ENCODE measurements at places on chromosomes 16 and 17.
A peak's percentile ranks its signal among the peaks of the same experiment; 100 is the strongest.

GRCh38 chr17:32757963-32758362 lies 119.0 kb downstream of the MYO1D start:
- DNase-seq = no peak

- DNase-seq = no peak
These were observed 67.0 kb downstream of the PITPNC1 start for GRCh38 chr17:67443931-67444595.

DNA sequence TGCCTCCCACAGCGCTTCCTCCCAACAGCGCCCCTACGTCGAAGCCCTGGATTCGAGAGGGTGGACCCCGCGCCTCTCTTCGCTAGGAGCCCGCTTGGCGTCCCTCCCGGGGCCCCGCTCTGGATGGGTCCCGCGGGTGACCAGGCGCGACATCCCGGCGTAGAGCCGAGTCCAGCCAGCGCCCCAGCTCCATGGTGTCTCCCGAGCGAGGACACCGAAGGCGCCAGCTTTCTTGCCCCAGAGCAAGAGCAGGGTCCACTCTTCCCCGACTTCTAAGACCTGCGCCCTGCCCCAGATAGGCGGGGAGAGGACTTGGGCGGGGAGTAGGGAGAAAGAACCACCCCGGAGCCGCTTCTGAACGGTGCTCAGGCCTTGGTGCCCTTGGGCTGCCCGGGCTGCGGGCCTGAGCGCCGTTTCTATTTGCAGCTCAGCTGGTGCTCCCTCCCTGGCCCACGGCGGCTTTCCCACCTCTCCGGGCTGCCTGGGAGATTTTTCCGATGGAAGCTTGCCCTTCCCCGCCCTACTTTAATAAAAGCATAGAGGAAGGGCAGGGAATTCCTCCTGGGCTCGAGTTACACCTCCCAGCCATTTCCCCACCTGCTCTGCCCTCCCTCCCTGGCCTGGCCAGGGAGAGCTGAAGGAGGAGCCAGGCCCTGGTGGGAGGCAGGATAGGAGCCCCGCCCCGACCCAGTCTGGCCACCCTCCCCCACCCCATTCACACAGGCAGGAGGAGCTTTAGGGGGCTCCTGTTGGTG lies 1.8 kb downstream of the MMP15 start:
- no peak for DNase-seq

DNA sequence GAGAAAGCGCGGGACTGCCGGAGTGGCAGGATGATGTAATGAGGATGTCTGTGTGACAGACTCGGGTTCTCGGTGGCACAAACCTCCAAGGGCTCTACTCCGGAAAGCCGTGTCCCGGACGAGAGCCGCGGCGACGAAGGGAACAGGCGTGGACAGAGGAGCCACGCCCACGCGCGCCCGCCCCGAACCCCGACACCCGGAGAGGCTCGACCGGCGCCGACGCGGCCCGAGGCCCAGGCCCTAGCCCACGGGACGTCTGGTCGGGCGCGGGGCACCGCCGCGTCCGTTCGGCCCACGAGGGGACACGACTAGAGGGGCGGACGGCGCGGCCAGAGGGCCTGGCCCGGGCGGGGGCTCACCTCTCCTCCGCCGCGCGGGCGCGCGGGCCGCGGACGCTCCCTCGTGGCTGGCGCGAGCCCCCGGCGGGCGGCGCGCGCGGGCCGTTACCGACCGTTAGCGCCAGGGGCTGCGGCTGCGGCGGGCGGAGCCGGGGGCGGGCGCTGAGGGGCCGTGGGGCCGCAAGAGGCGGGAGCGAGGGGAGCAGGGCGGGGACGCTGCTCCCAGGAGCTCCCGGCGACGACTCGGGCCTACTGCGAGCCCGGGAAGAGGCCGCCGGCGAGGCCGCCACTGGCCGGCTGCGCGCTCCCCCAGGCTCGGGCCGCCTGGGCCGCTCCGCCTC lies 2.1 kb upstream of the IRX5 start:
- peak; percentile 80 for DNase-seq

- no peak for DNase-seq
These were observed 7.2 kb downstream of the GRB2 start for GRCh38 chr17:75398279-75398678.

DNA sequence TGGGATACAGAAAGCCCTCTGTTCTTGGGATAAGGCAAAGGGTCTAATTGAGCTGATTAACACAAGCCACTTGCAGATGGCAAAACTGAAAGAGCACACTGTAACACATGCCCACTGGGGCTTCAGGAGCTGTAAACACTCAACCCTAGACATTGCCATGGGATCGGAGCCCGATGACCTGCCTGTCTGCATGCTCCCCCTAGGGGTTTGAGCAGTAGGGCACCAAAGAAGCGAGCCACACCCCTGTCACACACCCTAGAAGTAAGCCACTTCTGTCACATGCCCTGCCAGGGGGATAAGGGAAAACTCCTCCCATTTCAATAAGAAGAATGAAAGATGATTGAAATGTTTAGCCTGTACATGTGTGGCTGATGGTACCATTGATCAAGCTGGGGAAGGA lies 81.3 kb upstream of the IRX6 start:
- DNase-seq = no peak

DNA sequence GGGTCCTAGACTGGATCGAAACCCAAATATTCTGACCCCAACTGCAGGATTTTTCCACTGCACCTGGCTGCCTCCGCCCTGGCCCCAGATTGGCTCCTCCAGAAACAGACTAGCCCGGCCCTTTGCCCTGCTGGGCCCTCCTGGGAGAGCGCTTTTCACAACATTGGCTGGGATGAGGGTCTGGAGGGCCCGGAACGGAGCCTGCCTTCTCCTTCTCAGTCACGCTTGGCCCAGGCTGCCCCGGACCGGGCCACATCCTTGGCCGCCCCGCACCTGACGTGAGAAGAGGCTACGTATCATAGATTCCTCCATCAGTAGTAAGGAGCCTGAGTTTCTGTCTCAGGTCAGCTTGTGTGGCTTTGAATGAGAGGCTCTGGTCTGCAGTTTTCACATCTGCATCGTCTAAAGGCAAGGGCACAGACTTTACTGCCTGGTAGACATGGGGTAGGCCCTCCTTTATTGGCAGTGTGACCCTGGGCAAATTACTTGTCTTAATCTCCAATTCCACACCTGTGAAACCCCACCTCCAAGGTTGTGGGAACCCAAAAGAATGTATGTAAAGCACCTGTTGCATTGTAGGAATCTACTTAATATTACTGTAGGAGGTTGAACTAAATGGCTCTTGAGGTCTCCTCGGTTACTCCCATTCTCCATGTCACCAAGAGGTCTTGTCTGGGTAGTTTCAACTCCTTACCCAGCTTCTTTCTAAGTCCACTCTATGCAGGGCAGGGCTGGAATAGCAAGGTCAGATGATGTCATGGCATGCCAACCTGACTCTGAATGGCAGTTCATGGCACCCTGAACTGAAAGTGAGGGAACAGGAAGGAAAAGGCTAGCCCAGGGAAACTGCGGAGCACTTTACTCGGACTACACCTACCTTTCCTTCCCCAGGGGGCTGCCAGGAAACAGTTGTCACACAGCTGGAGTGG lies 661 bp downstream of the LRRC3C start:
- no peak for DNase-seq

DNA sequence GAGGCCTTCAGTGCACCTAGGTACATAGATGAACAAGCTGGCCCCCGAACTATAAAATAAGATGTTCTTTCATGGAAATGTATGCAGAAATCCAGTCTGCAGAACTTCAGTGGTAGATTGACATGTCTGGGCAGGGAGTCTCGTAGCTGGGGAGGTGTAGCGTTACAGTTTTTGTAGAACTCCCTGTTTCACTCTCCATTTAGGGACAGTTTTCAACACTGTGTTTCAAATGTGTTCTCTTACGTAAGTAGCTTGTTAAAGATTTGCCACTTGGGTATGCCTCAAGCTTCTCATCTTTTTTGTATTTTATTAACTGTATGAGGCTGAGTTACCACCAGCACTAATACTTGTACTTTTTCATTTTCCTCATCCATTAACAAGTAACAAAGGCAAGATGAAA lies 46.6 kb downstream of the PLD6 start:
- no peak for DNase-seq

DNA sequence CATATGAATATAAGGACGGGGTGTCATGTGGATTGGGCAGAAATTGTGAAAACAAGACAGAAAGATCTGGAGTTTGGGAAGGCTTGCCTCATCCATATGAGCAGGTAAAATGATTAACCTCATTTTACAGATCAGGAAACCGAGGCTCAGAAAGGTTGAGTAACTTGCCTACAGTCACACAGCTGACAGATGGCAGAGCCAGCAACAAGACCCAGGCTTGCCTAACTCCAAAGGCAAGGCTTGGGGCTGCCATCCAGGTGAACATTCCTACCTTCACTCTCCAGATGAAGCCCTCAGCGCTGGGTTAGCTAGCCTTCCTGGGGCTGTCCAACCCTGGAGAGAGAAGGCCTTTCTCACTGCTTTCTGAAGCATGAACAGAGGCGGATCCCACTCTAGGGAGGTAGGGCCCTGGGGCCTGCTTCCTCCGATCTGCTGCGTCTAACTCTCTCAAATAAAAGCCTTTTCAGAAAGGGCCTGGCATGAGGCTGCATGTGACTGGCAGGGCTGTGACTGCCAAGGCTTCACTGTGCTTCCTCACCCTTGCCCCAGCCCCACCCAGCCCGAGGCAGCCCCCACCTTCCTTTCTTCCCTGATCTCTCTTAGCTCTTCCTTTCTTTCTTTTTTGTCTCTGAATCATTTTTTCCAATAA lies 107.8 kb downstream of the GNAO1 start:
- DNase-seq = no peak

GRCh38 chr16:16064874-16065384 lies 115.5 kb downstream of the ABCC1 start:
- DNase-seq = no peak

DNA sequence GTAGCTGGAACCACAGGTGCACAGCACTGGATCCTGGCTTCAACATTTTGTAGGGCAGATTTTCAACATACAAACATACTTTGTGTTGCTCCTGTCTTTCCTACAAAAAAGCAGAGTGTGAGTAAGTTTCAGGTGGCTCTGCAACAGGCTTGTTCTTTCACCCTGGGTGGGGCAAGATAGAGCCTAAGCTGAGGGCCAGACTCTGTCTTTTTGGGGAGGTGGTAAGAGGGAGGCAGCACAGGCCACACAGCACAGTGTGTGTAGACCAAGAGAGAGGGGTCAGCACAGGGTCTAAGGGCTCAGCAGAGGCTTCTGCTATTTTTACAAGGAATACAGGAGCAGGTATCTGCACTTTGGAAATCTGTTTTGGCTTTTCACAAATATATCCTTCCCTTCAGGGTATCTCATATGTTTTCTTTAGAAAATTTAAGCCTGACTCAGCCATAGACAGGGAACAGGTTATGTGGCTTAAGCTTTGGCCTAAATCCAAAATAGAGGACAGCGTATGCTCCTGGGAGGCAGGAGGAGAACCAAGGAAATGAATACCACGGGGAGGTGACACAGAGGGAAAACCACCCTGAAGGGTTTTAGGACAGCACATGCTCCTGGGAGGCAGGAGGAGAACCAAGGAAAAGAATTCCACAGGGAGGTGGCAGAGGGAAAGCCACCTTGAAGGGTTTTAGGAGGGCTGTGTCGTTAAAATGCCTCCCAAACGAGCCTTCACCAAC lies 21.6 kb downstream of the EMC8 start:
- DNase-seq = no peak

DNA sequence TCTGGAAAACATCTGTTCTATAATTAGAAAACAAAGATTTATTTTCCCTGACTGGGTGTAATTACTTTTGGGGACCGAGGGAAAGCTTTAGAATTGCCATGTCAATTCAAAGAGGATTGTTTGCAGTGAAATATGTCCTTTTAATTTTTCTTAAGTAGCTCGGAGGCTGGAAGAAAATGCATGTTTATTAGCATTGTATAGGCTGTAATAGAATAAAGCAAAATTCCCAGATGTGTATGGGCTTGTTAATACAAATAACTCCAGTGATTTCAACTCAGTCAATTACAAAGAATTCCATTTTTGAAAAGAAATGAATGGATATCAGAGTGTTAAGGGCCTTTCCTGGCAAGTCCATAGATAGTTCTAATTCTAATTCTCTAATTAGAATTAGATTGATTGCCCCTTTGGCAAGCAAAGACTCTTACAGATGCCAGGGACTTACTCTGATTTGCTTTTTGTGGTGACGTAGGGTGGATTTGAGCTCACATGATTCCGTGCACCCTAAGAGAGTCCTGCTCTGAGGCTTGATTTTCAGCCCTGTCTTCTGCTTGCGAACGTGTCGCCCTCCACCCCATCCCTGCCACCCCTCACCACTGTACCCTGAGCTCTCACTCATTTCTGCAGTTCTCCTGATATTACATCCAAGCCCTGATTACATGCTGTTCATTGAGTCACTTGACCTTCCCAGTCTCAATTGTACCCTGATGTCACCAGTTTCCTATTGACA lies 70.0 kb upstream of the FAM20A start:
- no peak for DNase-seq

GRCh38 chr16:47018223-47018891 lies 44.9 kb upstream of the DNAJA2 start:
- DNase-seq = peak; percentile 57

DNA sequence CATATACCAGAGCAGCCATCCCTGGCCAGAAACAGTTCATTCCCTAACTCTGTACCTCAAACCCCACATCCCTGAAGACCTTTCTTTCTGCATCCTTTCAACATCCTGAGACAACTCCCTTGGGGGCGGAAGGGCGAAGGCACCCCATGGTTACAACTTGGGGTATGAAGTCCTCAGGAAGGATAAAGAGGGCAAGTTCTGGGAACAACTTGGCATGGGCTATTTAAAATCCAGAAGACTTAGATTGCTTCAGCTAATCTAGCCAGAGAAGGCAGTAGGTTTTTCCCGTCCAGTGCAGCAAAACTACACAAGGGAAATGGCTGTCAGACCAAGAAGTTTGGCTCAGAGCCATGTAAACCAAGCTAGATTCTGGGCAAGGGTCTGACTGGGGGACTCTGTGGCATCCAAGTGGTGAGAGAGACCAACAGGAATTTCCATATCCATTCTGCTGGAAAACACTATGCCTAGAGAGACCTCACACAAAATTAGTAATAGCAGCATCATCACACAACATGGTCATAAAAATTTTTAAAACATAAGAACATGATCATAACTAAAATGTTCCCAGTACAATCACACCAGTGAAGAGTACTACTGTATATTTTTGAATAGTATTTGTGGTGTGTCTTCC lies 113.2 kb downstream of the CDYL2 start:
- DNase-seq = no peak

GRCh38 chr17:8015957-8016631 lies 13.7 kb downstream of the GUCY2D start:
- DNase-seq = no peak

DNA sequence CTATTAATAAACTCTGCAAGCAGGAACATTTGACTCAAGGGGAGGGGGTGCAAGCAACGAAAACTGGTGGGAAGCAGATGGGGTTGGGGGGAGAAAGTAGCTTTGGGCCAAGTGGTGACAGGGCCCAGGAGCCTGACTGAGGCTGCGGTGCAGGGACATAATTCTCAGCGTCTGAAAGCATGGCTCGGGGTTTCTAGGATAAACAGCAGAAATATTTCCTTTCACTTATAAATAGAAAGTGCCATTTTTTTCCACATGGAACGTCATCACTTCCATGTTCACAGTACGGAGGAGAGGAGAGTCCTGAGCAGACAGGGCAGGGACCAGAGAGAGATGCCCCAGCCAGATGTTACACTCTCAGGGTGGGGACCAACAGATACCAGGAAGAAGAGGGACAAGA lies 197.1 kb downstream of the ZFHX3 start:
- no peak for DNase-seq

- no peak for DNase-seq
These were observed 4.5 kb upstream of the JPT2 start for GRCh38 chr16:1673424-1674151.

All from Kasumi-1 (cell line).